ENCODE measurements at places on chromosomes 7 and 10.

DNA sequence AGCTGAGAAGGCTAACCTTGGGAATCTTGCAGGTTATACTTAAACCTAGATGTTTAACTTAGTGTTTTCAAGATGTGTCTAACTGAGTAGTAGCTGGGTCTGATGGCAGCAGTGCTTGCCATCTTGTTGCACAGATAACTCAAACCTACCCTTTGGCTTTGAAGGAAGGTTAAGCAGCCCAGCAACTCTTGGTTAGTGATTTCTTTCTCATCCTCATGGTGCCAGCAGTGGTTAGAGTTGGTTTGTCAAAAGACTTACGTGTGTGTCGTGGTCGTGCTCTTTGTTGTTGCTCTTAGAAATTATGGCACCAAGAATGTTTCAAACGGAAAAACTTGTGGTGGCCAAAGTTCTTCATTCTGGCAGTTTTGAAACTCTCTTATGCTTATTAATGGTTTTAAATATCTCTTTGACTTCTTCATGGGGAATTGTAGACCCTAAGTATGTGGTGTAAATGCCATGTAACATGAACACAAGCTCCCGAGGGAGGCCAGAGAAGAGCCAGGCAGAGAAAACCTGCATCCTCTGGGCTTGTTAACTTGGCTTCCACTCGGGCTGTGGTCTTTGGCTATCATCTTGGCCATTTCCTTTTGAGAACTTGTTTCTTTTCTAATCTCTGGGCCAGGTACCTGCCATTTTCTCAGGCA, 61.0 kb downstream of the KLHDC10 start:
- no peak for DNase-seq

DNA sequence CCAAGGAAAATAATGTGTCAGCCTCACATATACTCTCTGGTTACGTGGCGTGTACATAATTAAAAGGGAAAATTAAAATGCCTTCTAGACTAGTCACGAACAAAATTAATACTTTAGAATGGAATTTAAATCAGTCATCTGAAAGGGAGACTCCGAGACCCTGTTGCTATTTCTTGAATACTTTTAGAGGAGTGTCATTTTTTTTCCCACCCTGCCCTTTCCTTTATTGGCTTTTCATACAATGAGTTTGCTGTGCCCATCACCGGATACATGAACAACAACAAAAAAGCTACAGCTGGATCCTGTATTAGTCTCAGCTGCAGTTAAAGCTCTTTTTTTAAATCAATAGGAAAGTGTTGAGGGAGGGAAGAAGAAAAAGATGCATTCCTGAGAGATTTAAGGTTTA, 20.1 kb downstream of the CYTH3 start:
- DNase-seq, result no peak

GRCh38 chr10:91682912-91683311, 50.0 kb upstream of the PPP1R3C start:
- no peak for DNase-seq

GRCh38 chr10:96272316-96273280, 1.2 kb upstream of the BLNK start:
- DNase-seq, result no peak

- DNase-seq, result no peak
Measured at GRCh38 chr7:31071645-31072029, 19.5 kb downstream of the ADCYAP1R1 start.

DNA sequence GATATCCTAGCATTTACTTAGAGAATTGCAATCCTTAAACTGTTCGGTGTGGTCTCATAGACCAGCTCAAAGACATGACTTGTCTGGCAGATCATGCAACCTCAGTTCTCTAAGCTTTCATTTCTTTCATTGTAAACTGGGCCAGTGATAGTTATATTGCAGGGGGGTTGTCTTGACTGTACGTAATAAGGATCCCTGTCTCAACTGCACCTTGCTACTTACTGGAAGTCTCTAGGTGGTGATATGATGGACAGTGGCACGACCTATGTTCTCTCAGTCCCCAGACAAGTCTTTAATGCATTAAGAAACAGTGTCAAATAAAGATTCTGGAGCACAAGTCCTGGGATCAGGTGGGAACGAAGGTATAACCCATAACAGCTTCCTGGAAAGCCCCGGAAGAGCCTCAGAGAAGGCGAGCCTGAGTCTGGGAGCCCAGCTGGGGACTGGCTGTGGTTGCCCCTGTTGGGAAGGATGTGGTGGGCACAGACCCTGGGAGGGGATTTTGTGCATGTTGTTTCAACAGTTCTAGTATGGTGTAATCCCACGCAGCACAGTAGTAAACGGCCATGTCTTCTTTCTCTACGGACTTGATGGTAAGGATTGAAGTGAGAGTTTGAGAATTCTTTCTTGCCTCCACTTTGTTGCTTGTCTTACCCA, 26.0 kb upstream of the TARP start:
- no peak for DNase-seq

GRCh38 chr10:78996792-78997129, 72.0 kb upstream of the ZMIZ1 start:
- DNase-seq, result no peak

DNA sequence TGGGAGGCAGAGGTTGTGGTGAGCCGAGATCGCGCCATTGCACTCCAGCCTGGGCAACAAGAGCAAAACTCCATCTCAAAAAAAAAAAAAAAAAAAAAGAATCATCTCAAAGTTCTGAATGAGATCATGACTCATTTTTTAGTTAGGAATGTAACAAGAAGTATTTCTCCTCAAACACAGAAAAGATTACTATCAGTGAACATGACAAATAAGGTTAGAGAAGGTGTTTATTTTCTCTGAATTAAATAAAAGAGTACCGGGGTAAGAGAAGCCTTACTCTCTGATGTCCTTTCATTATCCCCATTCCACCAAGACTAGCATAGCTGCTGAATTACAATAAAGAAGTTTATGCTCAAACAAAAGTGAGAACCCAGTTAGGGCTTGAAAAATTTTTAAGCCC, 50.1 kb downstream of the IPMK start:
- no peak for DNase-seq

- DNase-seq, result no peak
Measured at GRCh38 chr7:129240119-129240820, 15.4 kb downstream of the AHCYL2 start.

- DNase-seq, result no peak
Measured at GRCh38 chr7:33880787-33881186, 24.6 kb upstream of the BMPER start.

DNA sequence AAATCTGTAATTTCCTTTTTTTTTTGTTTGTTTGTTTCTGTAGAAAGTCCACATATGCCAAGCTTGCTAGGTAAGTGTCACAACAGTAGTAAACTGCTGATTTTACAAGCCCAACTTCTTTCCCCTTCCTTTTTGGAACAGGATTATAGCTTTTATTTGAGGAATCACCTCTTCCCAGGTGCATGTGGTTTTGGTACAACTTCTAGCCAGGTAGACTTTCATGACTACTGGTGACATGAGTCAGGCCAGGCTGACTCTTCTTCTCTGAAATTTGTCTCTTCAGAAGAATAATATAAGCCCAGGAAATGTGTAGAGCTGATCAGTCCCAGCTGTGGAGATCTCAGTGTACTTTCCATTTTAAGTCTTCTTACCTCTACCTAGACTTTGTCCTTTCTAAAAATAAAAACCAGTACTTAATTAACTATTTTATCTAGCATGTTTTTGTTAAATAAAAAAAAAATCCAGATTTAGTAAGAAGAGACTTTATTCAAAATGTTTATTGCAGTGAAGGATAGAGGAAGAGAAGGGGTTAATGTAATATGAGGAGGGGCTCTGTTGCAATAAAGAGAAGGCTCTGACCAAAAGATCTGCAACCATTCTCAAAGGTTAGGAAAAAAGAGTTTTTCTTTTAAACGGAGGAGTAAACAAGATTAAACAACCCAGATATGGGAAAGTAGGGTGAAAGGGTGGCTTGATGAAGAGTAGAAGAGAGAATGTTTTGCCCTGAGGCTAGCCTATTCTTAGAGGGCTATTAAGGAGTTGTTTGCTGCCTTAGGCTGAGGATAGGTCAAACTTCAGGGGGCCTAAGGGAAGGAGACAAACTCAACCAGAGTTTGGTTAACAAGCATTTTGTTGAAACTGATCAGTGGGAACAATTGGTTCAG, 664.2 kb downstream of the SORCS1 start:
- DNase-seq, result no peak

DNA sequence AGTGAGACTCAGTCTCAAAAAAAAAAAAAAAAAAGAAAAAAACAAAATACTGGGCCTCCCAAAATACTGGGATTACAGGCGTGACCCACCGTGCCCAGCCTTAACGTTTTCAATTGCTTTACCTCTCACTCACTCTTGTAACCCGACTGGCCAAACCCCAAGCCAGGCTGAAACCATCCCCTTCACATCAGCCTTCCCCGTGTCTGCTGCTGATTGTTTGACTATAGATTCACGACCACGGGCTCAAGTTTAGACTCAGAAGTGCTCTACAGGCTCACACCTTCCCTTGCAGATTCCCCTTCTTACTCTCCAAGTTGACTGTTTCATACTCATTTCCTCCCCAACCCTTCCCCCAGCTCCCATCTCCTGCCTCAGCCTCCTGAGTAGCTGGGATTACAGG, 22.3 kb downstream of the TYW1 start:
- no peak for DNase-seq

DNA sequence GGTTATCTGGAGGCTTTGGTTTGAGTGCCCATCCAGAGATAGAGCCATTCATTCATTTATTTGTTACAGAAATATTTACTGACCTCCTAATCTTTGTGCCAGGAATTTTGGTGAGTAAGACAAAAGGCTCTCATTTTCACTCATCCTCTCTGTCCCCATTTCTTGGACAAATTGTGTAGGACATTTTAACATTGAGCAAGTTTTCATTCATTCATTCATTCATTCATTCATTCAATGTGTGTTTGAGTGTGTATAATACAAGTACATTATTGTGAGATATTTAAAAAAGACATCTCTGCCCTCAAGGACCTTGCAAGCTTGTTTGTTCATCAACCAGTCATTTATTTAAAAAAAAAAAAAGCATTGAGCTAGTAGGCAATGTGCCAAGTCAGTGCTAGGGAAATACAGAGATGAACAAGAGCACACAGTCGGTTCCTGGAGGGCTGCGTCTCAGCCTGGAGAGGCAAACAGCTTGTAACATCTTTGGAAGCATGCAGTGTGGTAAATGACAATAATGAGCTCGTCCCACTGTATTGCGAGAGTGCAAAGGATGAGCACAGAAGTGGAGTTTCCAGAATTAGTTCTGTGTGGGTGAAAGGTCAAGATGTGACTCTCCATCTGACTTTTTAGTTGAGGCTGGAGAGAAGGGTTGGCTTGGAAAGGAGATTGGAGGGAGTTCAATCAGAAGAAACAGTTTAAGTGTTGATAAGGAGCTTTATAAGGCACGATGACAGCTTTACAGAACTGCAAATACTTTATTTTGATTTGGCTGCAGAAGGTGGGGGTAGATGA, 50.5 kb upstream of the HBP1 start:
- no peak for DNase-seq

DNA sequence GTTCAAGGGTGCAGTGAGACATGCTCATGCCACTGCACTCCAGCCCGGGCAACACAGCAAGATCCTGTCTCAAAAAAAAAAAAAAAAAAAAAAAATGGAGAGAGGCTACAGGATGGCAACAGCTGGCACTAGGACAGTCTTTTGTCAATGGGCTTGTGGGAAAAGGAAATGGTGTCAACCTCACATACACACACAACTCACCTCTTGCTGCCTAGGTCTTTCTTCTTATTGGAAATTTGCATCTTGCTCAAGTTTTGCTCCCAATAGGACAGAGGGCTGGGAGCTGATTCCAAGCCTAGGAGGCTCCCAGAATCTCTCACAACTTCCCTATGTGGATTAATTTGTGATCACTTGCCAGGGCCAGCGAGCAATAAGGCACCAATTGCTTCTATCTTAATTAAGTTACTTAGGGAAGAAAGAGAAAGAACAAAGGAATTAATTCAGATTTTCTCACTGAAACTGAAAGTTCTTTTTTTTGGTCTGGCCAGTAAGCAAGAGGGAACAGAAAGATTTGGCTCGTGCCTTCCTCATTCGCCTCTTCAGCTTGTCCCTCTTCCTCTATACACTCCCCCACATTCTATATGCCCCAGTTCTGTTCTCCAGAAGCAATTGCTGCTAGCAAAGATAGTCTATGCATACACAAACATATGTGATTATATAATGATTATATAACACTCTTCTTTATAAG, 33.8 kb downstream of the MAP3K8 start:
- no peak for DNase-seq

DNA sequence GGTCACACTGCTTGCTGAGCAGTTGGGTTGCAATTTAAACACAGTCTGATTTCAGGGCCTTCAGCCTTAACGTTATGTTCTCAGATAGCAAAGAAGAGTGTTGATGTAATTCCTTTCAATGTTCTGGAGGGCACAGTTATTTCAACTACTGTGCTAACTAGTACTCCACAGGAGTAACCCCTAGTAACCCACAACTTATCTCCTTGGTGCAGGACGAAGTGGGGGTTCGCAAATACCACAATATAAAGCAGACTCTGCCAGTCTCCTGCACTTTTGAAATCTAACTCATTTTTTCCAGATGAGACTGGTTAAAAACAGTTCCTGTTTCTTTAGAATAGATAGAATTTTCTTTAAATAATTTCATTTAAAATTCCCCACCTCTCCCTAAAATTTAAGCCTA, 47.1 kb upstream of the NCAPG2 start:
- no peak for DNase-seq

DNA sequence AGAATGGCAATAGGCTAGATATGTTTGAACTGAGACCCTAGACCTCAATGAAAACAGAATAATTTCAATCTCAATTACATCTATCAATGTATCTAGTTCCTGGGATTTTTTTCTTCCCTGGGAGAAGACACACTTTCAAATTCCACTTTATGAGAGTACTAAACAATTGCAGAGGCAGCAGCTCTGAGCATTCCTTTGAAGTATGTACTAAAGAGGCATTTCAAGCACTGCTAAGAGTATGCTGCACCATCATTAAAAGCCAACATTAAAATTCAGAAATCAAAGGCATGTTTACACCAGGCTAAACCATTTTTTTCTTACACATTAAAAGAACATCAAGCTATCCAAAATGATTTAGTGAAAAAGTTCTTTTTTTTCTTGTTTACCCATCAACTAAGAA, 297.9 kb upstream of the CACNA2D1 start:
- DNase-seq, result no peak

GRCh38 chr7:101699399-101699798, 70.3 kb upstream of the MYL10 start:
- no peak for DNase-seq
